ENCODE measurements at places on chromosomes 5 and 9.

DNA sequence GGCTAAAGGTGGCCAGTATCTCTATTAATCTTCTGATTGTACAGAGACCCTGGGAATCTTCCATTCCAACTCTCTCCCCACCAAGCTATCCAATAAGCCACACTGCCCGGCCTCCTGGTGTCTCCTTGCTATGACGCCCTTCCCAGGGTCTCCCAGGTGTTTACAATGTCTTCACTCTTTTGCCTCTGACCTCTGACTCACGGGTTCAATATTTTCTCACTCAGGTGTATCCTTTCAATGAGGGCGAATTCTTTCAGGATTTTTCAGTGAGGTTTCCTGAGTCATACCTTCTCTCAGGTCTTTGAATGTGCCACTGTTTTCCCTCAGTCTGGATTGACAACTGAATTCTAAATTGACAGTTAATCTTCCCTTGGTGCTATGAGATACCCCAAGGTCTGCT is 53.7 kb upstream of the IRX4 start:
- DNase-seq, result no peak

DNA sequence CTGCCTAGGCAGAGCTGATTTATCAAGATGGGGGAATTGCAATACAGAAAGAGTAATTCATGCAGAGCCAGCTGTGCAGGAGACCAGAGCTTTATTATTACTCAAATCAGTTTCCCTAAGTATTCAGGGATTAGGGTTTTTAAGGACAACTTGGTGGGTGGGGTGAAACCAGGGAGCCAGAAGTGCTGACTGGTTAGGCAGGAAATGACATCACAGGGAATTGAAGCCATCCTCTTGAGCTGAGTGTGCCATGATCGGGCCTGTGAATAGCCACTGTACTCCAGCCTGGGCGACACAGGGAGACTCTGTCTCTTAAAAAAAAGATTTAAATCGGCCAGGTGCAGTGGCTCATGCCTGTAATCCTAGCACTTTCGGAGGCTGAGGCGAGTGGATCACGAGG is 45.3 kb upstream of the CDK5RAP2 start:
- DNase-seq, result no peak

DNA sequence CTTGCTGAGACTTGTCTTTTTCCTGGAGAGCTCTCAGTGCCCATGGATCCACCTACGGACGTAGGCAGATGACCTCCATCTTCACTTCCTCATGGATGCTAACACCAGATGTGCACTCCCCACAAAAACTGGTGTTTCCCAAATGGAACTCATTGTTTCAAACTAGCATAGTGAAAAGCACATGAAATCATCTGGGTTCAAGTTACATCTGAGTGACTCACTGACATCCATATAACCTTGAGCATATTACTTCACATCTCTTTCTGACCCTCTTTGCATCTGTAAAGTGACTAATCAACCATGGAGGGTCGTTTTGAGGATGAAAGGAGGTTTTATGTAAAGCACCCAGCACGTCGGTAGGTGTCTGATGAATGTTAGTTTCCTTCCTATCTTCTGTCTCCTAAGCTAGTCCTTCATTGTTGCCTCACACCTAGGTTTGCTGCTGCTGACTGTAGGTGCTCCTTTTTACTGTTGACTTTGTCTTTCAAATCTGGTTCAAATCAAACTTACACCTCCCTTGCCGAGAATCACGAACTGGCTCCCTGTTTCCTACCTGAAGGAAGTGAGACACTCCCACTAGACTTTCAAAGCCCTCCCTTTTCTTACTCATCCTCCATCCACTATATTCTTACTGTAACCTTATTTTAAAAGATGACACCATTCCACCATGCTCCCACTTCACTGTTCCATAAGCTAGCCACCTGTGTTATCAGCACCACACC is 10.3 kb downstream of the OCLN start:
- no peak for DNase-seq

DNA sequence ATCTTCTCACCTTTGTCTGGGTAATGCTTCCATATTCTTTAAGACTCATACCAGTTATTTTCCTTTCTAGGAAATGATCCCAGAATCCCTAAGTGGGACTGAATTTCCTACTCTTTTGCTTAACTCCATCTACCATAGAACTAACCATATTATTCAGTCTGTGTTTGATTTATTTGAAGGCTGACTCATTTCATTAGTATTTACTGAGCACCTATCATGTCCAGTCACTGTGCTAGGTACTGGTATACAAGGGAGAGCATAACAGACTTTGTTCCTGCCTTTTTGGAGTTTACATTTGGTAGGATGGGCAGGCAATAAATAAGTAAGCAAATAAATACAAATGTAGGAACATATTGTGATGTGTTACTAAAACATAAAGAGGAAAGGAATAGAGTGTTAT is 4.3 kb downstream of the NPR2 start:
- DNase-seq, result no peak

- no peak for DNase-seq
Observed at GRCh38 chr5:133363807-133364587, 248.3 kb downstream of the FSTL4 start.

GRCh38 chr5:2172471-2172870 is 289.7 kb upstream of the IRX4 start:
- no peak for DNase-seq

DNA sequence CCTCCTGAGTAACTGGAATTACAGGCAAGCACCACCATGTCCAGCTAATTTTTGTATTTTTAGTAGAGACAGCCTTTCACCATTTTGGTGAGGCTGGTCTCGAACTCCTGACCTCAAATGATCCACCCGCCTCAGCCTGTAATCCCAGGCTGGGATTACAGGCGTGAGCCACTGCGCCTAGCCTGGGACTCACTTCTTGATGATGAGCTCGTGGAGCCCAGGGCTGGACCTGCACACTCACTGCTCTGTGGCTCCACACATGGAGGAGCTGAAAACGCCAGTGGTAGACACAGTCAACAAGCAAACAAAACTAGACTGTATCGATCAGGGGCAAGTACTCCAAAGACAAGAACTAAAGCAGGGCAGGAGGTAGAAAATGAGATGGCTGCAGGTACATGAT is 59.8 kb upstream of the RPL26L1 start:
- DNase-seq, result no peak

- no peak for DNase-seq
Observed at GRCh38 chr5:530001-530955, 6.0 kb upstream of the SLC9A3 start.

DNA sequence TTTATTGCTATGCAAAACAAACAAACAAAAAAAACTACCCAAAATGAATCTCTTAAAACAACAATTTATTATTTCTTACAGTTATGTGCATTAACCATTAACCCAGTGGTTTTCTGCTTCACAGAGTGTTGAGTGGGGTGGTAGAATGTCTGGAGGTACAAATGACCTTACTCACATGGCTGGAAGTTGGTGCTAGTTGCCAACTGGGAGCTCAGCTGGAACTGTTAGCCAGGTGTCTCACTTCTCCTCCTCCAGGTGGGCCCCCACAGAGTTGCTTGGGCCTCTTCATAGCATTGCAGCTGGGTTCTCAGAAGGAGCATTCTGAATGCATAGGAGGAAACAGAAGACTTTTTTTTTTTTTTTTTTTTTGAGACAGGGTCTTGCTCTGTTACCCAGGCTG is 10.5 kb upstream of the B4GALT1 start:
- no peak for DNase-seq

DNA sequence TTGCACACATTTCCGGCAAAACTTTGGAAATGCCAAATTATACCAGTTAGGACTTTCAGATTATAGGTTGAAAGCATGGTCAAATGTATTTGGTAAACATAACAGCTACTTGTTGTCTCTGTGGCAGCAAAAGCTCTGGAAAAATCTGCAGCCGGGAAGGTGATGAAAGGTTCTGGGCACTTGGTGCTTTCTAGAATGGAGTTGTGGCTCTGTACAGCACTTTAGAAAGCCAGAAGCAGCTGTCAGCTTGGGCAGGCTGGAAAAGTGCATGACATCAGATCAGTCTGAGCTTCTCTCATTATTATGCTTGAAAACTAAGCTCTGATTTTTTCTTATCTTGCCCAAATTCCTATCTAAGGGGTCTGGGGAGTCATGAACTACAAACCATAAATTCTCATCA is 118.6 kb upstream of the MAST4 start:
- DNase-seq, result no peak

GRCh38 chr5:96716007-96716406 is 53.8 kb downstream of the CAST start:
- no peak for DNase-seq

DNA sequence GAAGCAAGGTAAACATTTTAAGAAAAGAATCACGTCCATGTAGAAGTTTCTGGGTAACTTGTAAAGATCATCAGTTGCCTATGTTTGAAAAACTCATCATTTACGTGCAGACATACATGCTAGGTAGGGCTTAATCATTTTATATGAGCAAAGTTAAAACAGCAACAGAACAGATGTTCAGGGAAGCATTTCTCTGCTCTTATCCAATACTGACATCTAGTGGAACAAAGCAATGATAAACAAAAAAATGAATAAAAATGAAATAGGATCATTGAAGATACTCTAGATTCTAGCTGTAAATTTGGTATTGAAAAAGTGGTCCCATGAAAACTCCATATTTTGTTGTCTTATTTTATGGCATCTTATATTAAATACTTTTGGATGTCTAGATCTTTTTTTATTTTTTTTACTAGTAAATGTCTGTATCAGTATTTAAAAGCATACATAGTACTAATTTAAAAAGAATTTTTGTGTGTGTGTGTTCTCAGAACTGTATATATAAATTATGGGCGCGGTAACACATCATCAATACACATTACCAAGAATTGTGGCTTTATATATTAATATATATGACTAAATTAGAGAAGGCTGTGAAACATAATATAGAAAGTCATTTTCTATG is 1050.2 kb downstream of the CDH12 start:
- DNase-seq, result no peak

DNA sequence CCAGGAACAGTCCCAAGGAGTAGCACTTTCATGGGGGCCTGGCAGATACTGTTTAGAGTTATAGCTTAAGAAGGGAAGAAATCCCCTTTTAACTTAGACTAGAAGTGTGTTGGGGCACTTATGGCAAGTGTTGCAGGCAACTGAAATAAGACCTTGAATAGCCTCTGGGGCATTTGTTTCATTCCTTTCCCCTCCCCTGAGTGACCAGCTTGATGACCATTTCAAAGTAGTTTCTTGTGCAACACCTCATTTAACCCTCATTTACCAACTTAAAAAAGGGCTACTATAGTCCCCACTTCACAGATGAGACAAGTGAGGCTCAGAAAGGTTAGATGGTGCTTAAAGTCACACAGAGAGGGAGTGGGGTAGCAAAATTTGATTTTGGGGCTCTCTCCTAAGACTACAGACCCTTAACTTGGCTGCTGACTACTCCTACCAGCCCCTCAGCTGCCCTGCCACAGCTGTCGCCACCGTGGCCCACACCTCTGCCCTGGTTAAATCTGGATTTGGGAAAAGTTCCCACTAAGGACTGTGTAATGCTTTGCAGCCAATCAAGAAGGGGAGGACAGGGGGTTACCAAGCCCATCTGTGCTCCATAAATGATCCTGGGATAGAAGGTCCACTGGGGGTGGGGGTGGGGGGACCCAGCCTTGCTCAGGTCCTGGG is 5.5 kb downstream of the PDLIM4 start:
- no peak for DNase-seq

- DNase-seq, result no peak
Observed at GRCh38 chr9:135328485-135329417, 150.8 kb upstream of the PPP1R26 start.

DNA sequence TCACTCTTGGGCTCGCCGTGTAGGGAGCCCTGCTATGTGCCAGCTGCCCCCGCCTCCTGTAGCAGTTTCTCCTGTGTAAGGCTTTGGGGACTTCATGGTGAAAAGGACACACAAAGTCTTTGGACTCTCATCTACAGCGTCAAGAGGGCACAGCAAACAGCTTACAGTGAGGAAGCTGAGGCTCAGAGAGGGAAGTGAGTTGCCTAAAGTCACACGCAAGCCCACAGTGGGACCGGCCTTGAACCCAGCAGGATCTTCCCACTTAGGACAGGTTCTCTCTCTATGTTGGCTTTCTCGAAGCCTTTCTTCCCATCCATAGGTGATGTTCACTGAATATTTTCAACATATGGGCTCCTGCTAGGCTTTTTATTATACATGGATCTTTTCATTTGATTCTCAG is 9.8 kb upstream of the PRRX2 start:
- DNase-seq, result no peak

DNA sequence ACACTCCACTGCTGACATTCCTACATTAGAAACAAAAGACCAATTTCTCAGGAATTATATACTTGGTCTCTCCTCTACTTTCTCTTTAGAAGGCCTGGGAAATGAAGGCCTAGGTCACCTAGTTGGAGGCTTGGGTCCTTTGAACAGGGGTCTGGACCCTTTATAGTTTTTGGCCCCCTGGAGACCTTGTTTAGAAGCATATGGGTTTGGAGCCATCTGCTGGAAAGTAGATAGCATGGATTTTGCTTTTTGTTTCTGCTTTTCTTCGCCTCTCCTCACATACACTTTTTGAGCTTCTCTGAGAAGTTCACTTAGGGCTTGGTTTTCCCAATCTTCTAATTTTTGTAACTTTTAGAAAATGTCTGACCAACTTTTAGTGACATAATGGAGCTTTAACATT is 67.1 kb upstream of the CDK20 start:
- DNase-seq, result no peak

DNA sequence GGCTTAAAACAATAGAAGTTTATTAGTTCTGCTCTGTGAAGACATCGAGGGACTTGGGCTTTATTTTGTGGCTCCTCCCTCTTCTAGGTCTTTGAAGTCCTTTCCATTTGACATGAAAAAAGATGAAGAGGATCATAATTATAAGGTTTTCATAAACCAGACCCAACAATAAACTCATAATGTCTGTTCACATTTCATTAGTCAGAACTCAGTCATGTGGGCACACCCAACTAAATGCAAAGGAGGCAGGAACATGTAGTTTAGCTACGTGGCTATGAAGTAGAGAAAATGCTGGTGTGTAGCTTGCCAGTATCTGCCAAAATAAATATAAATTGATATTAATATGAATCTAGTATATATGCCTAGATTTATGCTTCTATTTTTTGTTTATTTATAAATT is 393.9 kb upstream of the C9orf72 start:
- DNase-seq, result no peak

DNA sequence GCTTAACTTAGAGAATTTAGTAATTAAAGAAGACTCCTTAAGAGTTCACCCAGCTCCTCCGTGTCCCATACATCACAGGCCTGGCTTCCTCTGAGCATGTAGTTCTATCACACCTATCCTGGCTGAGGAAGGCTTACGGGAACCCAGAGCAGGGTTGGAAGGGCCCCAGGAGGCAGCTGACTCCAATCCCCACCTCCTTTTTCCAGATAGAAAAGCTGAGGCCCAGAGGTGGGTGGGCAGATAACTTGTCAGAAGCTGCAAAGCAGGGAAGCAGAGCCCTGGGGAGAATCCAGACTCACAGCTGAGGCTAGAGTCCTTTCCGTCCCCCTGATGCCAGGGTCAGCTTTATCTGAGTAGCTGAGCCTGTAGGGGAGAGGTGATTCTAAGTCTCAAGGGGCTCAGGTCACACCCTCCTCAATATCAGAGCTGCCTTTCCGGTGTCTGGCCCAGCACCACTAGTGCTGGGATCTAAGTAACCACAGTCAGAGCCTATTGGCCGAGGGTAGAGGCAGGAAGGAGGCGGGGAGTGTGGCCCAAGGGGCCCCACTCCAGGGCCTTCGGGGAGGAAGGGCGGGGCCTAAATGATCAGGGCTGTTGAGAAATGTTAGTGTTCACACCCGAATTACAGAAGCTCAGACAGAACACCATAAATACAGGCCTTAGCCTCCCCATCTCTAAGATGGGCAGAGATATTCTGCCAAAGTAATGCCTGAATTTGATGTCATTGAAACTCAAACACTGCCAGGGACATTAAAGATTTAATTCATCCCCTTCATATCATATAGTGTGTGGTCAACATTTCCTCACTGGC is 9.9 kb downstream of the CCDC69 start:
- DNase-seq, result peak; percentile 79
